Calu3 (cell line): ENCODE measurements at places on chromosomes 4 and X. TPM values are rescaled to one million over a fixed set of nuclear protein-coding genes. Genes with fewer than 3 reads are reported as not detected.

The C4orf54 gene
- total RNA-seq = not detected in 2 replicates

The CCDC149 gene
- total RNA-seq = 8.9 and 9.5 TPM in 2 replicates

- DNase-seq = no peak
Observed at GRCh38 chr4:163587867-163588266, 93.4 kb downstream of the TMA16 start.

GRCh38 chr4:85029453-85029852 is 63.0 kb upstream of the WDFY3 start:
- DNase-seq = no peak

DNA sequence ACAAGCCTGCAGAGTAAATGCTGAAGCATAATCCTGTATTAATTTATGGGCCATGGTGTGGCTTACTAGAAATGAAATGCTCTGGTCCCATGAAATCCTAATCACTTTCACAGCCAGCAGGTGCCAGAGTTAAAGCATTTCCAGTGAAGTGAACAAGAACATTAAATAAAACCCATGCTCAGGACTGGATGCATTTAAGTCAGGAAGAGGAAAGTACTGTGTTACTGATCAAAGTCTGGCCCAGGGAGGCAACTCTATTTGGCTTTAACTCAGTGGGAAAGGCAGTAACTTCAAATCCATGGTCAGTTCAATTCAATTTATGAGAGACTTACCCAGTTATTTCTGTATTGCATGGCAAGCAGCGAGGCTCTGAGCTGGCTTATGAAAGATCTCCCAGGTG is 29.2 kb downstream of the AGA start:
- DNase-seq = no peak

GRCh38 chrX:134528960-134529359 is 69.0 kb downstream of the HPRT1 start:
- DNase-seq = no peak

- no peak for DNase-seq
Observed at GRCh38 chr4:45119376-45119775, 393.0 kb upstream of the GNPDA2 start.

DNA sequence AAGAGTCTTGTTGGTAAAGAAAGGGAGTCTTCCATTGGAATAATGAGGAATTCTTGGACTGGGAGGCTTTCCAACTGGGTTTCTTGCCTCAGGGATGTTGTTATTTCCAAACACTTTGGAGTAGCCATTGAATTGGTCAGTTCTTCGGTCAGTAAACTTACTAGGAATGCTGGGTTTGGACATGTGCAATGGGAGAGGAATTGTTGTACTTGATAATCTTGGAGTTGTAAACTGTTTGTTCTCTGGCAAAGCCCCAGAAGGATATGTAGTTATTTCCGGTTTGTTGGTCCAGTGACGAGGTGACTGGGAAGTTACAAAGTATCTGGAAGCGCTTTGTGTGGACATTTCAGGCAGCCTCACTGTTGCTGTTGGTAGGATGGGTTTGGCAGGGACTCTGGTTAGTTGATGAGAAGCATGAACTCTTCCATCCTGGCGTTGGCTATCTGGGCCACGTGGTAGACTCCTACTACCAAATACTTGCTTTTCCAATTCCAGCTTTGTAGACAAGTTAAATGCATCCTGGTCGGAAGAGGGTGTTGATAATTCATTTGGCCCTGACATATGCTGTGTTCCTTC is 25.9 kb downstream of the MXRA5 start:
- no peak for DNase-seq

- no peak for DNase-seq
Observed at GRCh38 chr4:111187108-111187507, 564.2 kb upstream of the PITX2 start.

DNA sequence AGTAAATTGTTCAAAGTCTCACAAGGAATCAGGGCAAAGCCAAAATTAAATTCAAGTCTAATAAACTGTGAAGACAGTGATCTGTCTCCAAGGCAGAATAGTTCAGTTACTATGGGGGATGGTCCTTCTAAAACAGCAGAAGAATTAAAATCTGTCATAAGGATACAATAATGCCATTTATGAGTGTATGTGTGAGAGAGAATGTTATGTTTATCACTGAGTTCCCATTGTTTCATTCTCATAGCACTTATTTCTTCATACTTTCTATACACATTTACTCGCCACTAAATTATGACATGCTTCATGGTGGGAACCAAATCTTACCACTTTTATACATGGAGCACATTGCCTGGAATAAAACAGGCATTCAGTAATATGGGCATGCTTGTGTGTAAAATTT is 102.5 kb downstream of the AMMECR1 start:
- DNase-seq = no peak

DNA sequence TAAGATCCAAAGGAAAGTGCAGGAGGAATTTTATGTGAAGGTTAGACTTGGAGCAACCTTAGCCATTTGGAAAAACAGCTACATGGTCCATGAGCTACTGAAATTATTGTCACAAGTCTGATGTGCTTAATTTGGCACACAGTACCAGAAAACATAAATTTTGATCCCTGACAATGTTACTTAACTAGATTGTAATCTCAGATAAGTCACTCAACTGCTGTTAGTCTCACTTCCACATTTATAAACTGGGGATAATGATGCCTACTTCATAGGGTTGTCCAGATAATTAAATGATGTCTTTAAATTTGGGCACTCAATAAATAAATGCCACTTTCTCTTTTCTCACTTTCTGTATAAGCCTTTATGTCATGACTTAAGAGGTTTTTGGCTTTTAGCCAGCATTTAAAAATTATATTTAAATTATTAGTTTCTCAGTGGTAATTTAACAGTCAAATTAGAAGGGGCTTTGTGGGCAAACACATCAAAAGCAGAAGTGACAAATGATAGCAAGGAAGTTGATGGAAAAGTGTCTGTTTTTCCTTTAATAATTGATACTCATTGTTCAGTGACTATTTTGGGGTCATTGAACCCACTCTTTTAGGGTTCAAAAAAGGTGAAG is 58.3 kb downstream of the PAQR3 start:
- no peak for DNase-seq

DNA sequence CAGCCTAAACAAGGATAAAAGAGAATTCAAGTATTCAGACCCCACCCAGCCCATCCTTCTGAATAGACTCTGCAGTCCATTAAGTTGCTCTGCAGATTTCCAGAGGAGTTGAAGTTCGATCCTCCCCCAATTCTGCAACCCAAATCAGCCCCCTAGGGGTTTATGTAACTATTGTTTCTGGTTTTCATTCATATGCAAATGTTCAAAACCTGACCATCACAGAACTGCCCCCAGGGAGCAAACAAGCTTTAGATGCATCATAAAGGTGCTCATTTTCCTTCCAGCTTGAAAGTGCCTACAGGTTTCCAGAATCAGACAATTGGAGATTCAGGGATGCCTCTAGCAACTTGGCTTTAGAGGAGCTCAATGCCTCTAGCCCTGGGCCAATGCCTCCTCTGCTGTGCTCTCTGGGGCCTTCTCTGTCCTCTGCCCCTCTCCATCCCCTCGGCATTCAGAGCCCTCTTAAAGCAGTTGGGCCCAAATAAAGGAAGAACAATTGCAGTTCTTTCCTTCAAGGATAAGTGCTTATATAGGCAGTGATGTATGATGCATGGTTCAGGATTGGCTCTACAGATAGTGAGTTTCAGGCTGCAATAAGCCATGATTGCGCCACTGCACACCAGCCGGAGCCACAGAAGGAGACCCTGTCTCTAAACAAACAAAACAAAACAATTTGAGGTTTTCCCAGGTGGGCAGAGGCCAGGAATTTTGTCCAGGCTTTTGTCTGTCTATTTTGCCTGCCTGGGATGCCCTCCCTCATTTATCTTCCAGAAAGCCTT is 23.5 kb upstream of the SPINK2 start:
- no peak for DNase-seq

- no peak for DNase-seq
Observed at GRCh38 chr4:42633605-42634388, 23.1 kb downstream of the ATP8A1 start.

- no peak for DNase-seq
Observed at GRCh38 chrX:4787971-4788370, 1074.5 kb upstream of the PRKX start.
